Omental fat pad (tissue), 4 donors: ENCODE measurements at places on chromosomes 16 and 17.

GRCh38 chr17:58468944-58469343 is 19.3 kb downstream of the HSF5 start:
- DNase-seq, result no peak

GRCh38 chr16:81583893-81584631 is 139.5 kb downstream of the CMIP start:
- DNase-seq, result no peak

DNA sequence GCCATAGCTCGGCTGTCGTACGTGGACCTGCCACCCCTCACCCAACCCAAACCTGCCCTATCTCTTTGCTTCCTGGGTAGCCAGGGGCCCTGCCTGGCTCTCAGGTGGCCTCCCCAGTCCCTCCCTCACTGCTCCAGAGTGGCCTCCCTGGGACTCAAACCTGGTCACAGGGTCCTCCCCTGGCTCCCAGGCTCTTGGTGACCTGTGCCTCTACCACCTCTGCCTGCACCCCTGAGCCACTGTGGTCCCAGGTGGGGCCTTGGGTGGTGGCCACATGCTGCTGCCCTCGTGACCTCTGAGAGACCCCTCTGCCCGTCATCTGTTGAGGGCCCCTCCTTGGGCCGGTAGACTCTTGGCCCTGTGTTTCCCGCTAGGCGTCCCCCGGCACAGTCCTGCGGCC is 64.6 kb upstream of the PVALEF start:
- DNase-seq, result no peak

GRCh38 chr17:14921936-14922335 is 343.2 kb downstream of the PMP22 start:
- no peak for DNase-seq

DNA sequence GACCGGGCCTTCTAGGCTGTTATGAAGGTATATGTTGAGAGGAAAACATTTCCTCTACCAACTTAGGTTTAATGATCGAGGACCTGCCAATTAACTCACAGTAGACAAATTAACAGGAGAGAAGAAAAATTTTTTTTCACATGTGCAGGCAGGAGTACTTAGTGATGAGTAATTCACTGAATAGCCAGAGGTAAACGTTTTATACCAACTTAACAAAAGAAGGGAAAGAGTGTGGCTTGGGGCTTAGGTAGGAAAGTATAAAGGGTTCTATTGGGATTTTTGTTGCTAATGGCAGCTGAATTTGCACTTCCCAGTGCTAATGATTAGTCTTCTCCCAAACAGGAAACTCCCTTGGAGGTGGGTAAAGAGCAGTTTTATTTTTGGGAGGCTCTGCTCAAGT is 121.6 kb upstream of the HS3ST4 start:
- DNase-seq, result no peak

- no peak for DNase-seq
These were observed 6.7 kb downstream of the SHMT1 start for GRCh38 chr17:18356624-18357023.

DNA sequence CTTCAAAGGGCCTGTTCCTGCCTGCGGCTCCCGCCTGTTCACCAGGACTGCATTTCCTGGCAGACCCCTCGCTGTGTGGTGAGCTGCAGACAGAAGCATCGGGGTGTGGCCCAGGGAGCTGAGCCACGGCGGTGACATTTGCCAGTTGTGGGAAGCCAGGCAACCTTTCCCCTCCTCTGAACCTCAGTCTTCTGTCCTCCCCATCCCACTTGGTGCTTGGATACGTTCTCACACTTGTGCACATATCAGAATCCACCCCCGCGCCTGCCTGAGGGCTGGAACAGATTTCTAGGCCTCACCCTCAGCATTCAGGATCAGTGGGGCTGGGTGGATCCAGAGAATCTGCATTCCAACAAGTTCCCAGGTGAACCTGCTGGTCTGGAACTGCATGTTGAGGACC is 63.5 kb downstream of the CRISPLD2 start:
- no peak for DNase-seq

DNA sequence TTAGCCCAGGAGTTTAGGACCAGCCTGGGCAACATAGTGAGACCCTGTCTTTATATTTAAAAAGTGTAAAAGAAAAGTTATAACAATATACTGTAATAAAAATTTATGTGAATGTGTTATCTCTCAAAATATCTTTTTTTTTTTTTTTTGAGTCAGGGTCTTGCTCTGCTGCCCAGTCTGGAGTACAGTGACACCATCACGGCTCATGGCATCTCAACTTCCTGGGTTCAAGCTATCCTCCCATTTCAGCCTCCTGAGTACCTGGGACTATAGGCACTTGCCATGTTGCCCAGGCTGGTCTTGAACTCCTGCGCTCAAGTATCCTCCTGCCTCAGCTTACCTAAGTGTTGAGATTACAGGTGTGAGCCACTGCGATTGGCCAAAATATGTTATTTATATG is 45.5 kb upstream of the SLC25A19 start:
- no peak for DNase-seq

- DNase-seq, result no peak
These were observed 206.0 kb downstream of the IRX3 start for GRCh38 chr16:54080524-54081008.

GRCh38 chr16:30120340-30121105 is 2.5 kb downstream of the MAPK3 start:
- DNase-seq, result no peak

DNA sequence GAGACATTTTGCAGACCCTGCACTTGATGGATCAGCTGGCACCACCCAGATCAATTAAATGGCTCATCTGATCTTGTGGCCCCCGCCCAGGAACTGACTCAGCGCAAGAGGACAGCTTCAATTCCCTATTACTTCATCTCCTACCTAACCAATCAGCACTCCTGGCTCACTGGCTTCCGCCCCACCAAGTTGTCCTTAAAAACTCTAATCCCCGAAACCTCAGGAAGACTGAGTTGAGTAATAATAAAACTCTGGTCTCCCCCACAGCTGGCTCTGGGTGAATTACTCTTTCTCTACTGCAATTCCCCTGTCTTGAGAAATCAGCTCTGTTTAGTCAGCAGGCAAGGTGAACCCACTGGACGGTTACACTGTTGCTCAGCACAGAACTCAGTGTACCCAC is 23.6 kb downstream of the SPPL2C start:
- no peak for DNase-seq

DNA sequence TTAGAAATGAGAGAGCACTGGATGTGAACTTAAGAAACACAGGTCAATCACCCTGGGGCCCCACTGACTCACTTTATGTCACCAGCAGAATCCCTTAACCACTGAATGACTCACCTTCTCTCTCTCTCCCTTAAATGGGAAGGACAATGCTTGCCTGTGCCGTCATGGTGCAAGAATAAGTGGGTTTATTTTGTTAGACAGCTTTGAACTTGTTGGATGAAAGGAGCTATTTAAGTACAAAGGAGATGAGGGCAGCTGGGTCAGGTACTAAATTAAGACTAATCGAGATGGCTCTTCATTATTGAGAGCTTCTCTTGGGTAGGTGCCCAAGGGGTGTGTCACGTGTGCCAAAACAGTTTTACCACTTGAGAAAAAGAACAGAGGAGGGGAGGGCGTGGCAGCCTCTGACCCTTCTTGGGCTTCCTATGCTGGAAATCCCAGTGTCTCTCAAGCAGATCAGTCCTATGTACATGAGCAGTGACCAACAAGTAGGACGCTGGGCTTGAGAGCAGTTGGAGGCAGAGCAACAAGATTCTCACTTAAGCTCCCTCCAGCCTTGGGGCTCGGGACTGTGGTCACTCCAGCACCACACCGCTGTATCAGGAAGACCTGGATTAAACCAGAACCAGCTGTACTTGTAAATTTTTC is 6.7 kb upstream of the KRT31 start:
- no peak for DNase-seq

GRCh38 chr17:38341035-38341721 is 2.6 kb downstream of the GPR179 start:
- no peak for DNase-seq

DNA sequence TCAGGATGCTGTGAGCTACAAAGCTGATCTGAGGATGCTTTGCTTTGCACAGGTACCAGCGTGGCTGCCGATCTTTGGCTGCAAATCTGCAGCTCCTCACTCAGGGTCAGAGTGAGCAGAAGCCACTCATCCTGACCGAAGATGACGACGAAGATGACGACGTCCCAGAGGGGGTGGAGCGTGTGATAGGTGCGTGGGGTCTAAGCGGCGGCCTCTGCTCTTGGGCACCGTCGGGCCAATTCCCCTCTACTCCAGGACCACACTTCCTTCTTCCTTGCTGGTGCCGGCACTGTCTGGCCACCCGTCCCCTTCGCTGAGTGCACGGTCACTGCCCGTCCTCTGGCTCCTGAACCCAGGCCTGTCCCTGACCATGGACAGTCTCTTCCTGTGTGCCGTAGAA is 34.0 kb downstream of the ZNF750 start:
- DNase-seq, result no peak
